ENCODE measurements at places on chromosomes 13 and 19.

GRCh38 chr13:113646921-113647340, 11.1 kb downstream of the ATP4B start:
- no peak for DNase-seq

- DNase-seq, result no peak
Measured at GRCh38 chr19:56969156-56969555, 128.6 kb upstream of the PEG3 start.

DNA sequence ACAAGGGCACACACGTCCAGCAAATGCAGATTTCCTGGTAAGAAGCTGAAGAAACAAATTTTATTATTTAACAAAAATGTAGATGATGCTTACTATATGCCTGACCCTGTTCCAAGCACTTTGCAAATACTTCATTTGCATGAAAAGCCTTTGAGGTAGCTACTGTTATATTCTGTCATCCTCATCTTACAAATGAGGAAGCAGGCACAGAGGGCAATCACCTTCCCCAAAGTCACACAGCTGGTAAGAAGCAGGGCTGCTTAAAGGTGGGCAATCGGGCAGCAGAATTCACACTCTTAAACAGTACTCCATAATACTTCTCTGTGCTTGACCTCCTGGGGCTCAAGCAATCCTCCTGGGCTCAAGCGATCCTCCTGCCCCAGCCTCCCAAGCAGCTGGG, 18.3 kb upstream of the PNMA8C start:
- DNase-seq, result no peak

DNA sequence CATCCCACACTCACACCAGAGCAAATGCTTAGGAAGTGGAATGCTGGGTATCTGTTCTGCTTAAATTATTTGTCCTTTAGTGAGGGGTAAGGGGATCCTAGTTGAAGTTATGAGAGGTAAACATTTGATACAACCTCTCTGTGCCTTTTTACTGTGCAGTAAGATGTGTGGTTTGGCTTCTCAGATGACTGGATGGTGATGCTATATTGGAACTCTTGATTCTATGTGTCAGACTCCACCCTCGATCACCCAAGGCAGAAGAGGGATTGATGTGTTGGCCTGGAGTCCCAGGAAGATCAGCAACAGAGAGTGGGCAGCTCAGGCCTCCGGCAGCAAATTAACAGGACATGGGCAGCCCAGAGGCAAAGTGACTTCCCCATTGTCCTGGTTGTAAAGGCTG, 66.7 kb downstream of the SIPA1L3 start:
- DNase-seq, result no peak

- no peak for DNase-seq
Measured at GRCh38 chr19:10965398-10965797, 4.6 kb downstream of the SMARCA4 start.

- no peak for DNase-seq
Measured at GRCh38 chr19:54600212-54600611, 6.8 kb downstream of the LILRA1 start.

- DNase-seq, result no peak
Measured at GRCh38 chr19:29914933-29915332, 27.1 kb upstream of the URI1 start.

GRCh38 chr19:2460245-2460644, 3.5 kb upstream of the LMNB2 start:
- DNase-seq, result no peak

- no peak for DNase-seq
Measured at GRCh38 chr13:99275093-99275469, 16.9 kb upstream of the GPR18 start.

- DNase-seq, result no peak
Measured at GRCh38 chr13:112711528-112712265, 21.9 kb downstream of the ATP11A start.

- DNase-seq, result no peak
Measured at GRCh38 chr13:61700620-61701019, 285.0 kb upstream of the PCDH20 start.

- no peak for DNase-seq
Measured at GRCh38 chr19:2176337-2176994, 12.7 kb downstream of the DOT1L start.

GRCh38 chr19:1291761-1292418, 6.2 kb downstream of the EFNA2 start:
- no peak for DNase-seq

- DNase-seq, result no peak
Measured at GRCh38 chr13:93859716-93860115, 619.8 kb downstream of the DCT start.

DNA sequence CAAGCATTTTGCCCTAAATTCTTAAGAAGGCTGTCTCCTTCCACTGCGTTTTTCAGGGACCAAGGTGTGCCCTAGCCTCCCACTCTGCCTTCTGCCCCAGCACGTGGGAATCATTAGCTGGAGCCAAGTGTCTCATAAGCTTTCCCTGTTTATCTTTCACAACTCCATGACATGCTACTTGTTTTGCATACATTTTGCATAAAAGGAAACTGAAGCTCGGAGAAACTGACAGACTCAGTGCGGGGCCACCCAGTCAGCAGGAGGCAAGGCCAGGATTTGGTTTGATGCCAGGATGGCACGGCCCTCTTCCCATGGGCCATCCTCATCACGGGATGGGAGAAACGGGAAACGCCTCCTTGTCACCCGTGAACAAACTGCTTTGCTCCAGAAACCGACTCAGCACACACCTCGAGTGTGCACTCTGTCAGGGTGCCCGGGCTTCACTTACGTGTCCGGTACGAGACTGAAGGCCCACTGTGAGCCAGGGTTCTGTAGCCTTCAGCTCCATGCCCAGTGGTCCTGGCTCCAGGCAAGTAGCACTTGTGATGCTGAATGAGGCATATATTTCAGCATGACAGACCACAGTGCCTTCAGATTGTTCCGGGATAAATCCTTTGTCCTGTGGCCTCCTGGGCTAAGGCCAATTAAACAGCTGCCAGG, 9.6 kb downstream of the CEBPA start:
- no peak for DNase-seq

DNA sequence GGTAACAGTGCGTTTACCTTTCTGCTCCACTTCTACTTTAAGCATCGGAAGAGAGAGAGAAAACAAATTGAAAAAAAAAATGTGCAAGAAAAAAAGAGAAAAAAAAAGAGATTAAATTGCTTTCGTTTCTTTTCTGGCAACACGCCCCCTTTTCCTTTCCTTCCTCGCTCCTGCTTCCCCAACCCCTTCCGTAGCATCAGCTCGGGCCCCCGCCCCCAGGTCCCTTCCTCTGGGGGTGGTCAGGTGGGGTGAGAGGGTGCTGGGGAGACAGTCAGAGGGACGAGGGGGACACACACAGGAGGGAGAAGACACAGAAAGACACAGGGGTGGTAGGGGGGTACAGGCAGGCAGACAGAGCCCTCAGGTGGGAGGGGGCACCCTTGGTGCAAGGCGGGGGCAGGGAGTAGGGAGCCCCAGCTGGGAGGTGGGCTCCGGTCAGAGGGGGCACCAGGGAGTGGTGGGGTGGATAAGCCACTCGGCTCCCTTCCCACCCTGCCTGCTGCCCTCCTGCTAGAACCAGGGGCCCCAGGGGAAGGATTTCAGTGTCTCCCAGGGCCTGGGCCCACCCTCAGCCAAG, 30.7 kb upstream of the ASF1B start:
- DNase-seq, result no peak

DNA sequence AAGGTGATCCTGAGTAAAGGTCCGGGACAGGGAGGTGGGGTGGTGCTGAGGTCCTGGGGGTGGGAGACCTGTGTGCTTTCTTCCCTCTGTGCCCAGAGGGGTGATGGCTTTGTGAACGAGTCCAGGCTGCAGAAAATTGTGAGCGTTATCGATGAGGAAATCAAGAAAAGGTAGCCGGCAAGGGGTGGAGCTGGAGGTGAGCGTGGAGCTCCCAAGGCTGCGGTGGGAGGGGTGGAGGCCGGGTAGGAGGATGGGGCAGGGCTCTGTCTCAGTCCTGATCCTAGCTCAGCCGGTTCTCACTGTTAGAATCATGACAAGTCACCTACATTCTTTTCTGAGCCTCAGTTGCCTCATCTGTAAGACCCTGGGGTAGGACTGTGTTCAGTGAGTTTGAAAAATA, 4.0 kb downstream of the SELENOV start:
- no peak for DNase-seq

DNA sequence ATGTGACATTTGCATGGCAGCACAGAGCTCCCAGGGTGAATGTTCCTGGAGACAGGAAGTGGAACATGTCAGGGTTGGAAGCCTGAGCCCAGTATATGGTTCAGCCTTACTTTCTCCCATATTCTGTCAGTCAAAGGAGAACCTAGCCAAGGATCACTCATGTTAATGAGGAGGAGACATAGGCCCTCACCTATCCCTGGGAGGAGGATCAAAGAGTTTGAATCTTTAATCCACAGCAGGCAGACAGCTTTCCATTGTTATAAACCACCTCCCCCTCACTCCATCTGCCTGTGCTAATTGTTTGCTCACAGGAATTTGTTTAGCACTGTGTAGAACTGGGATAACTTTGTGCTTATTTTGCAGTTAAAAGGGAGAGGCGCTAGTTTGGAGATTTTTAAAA, 1069.1 kb downstream of the EFNB2 start:
- DNase-seq, result no peak

GRCh38 chr13:78460176-78460575, 143.2 kb downstream of the POU4F1 start:
- no peak for DNase-seq

GRCh38 chr19:3655402-3656072, 28.9 kb upstream of the CACTIN start:
- no peak for DNase-seq

GRCh38 chr19:53908106-53908934, 758 bp upstream of the CACNG7 start:
- peak; percentile 41 for DNase-seq

DNA sequence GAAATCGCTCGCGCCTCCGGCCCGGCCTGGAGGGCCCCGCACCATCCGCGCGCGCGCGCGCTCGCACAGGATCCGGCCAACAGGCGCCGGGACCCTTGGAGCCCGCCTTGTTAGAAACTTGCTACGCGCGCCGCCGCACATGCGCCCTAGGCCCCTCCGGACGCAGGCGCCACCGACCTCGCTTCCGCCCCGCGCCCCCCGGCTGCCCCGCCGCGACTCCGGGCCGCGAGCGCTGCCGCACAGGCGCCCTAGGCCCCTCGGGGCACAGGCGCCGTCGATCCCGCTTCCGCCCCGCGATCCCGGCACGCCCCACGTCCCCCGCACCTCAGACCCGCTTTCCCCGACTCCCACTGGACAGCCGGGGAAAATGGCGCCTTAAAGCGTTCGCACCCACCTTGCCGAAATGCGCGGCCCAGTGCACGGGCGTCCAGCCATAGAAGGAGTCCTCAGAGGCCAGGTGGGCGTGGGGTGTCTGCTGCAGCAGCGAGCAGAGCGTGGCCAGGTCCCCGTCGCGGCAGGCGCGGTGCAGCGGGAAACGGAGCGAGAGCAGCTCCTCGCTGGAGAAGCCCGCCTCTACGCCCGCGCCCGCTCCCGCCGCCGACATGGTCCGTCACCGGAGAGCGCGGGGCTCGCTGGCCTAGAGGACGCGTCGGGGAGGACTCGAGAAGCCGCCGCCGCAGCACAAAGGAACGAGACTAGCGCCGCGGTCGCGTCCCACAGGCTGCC, 375 bp downstream of the ANKRD10 start:
- DNase-seq, result peak; percentile 68

DNA sequence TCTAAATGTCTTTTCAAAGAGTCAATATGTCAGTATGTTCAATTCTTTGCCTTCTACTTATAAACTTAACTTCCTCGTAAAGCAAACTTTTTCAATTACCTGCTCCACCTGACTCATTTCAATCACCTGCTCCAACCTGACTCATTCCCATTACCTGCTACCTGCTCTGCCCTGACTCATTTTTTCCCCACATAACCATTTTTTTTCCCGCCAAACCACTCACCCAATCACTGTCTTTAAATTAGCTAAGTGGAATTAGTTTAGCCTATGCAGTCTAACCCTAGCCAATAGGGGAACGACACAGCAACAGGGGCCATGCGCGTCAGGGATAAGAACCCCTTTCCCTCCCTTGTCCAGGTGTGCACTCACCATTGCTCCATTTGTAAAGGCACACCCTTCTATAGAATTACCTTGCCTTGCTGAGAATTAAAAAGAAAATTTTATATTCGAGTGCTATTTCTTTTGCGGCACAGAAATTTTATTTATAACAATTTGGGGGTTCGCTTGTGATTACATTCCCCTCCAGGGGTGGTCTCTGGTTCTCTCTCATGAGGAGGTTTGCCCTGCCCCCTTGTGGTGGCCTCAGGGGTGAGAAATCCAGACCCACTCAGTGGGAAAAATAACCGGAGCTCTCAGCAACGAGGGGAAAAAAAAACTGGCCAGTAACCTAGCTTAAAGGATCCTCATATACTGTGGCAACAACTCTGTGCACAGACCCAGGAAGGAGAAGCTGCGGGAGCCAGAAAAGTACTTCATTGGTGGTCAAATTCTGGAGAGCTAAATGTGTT, 193.1 kb downstream of the ZNF486 start:
- no peak for DNase-seq
